Stimulated activated CD8-positive, alpha-beta memory T cell treated with anti-CD3 and anti-CD28 coated beads, Interleukin-7, amount 100 ng/mL, for 48 hours (primary cell): ENCODE measurements at places on chromosomes 12 and 14.

GRCh38 chr12:75865315-75865714 is 166.3 kb downstream of the PHLDA1 start:
- DNase-seq: no peak

DNA sequence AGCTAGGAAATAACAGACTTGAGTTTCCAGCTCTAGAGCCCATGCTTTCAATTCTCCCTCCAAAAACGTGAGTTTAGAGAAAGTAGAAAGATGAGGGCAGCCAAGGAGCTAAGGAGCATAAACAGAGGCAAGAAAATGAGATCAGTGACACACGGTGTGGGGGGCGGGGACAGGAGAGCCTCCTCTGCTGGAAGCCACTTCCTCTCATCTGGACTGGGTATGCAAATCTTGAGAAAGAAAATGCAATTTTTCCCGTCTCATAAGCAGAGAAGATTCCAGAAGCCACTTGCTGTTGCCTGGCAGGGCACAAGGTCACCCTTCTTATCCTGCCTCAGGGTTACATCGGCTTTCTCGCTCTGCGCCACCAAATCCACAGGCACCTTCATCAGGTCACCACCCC is 6.0 kb downstream of the OR10P1 start:
- no peak for DNase-seq

DNA sequence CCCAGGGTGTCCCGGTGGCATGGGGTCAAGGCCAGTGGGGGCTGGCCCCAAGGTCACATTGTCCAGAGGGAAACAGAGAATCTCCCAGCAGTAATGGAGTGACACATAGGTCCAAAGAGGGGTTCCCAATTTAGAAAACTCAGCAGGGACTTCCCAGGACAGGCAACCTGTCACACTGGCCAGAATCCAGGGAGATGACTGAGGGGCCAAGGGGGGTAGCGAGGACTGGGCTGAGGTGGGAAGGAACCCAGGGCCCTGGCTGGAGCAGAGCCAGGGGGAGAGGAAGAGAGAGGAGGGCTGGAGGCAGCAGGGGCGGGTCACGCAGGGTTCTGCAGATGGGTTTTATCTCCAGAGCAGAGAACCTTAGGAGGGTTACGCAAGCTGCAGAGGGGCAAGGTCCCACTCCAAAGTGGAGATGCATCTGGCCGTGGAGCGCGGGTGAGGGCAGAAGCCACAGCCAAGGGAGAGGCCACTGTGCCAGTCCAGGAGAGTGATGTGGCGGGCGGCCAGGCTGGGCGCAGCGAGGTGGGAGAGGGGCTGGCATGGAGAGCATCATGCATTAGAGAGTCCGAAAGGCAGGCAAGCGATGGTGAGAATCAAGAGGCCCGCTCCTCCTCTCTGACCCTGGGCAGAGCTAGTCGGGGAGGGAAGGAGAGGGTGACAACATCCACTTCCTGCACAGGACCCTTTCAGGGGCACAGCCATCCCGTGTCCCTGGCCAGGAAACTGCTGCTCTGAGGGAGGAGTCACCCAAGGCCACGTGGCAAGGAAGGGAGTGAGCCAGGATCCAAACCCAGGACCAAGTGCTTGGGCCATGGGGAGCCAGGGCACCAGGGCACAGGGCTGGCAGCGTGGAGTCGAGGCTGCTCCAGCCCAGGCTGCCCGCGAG is 29.0 kb downstream of the NCOR2 start:
- no peak for DNase-seq

DNA sequence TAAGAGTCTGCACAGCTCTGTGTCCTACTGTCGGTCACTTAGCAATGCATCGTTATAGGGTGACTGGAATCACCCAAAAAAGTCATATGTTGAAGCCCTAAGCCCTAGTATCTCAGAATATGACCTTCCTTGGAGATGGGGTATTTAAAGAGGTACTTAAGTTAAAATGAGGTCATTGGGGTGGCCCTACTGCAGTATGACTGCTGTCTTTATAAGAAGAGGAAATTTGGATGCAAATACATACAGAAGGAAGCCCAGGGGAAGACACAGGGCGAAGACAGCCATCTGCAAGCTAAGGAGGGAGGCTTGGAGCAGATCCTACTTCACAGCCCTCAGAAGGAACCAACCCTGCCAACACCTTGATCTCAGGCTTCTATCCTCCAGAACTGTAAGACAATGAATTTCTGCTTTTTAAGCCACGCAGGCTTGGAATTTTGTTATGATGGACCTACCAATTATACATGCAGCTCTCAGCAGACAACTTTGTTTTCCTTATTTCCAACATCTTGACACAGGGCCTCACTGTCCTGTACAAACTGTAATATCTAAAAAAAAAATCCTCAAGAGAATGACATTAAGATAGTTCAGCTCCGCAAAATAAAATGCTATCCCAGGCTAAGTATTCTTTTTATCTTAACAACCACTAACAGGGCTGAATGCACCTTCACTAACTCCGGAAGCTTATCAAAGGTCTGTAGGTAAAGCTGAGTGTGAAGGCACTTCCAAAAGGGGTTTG is 40.4 kb downstream of the ZFP36L1 start:
- DNase-seq: no peak

DNA sequence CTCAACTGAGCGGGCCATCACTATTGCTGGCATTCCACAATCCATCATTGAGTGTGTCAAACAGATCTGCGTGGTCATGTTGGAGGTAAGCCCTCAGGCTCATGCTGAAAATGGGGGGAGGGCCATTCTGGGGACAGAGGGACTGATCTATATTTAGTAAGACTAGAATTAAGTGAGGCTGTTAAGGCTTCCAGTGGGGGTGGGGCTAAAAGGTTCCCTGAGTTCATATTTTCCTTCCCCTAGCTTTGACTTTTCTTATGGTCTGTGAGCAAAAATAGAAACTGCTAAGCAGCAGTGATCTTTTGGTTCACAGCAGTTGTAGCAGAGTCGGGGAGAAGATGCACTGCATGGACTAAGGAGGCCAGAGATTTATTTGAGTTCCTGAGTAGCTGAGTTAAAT is 9.2 kb downstream of the PCBP2 start:
- DNase-seq: no peak
